ENCODE measurements at places on chromosomes 16 and 17.

DNA sequence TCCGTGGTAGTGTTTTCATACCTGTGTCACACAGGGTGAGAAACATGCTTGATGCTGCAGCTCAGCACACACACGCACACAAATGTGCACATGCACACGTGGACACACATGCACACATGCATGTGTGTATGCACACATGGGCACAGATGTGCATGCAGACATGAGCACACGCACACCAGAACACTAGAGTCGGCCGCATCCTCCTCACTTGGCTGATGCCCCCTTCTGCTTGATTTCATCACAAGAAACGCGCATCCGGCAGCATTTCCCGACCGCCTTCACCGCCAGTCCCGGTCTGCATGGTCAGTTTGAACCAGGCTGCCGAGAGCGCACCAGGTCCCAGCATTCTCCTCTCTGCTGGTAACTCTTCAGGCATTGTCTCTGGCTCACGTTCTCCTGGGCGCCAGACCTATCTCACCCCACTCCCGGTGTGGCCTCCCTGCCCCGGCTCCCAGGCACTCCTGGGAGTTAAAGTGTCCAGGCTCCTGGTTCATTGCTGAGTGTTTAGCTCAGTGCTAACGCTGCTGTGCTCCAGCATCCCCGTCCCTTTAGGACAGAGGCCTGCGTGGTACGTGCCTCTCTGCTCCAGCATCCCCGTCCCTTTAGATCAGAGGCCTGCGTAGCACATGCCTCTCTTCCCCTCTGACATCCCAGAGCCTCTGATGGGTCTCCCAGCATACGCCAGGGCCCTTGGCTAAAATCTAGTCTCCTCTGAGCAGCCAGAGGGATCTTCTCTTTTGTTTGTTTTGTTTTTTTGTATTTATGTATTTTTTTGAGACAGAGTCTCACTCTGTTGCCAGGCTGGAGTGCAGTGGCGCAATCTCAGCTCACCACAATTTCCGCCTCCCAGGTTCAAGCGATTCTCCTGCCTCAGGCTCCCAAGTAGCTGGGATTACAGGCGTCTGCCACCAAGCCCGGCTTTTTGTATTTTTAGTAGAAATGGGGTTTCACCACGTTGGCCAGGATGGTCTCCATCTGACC is 16.0 kb downstream of the BAIAP2 start:
- DNase-seq, result no peak

DNA sequence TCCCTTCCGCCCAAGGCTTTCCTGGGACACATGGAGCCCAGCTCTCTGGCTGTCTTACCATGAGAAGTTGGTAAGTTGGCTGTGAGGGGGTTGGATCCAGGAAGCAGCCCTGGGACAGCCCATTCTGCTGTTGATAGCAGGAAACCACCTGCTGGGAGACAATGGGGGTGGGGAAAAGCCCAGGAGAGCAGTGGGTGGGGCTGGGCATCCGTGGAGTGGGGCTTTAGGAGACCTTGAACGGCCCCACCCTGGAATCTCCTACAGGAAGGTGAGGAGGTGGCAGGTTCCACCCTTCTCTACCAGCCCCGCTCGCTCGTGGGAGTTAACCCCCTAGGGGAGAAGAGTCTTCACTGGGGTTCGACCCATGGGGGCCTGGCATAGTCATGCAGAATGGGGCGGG is 5.8 kb downstream of the TMEM92 start:
- no peak for DNase-seq

- no peak for DNase-seq
Observed at GRCh38 chr16:58013201-58013956, 12.2 kb downstream of the USB1 start.

- no peak for DNase-seq
Observed at GRCh38 chr17:50662632-50663225, 28.0 kb downstream of the ABCC3 start.

DNA sequence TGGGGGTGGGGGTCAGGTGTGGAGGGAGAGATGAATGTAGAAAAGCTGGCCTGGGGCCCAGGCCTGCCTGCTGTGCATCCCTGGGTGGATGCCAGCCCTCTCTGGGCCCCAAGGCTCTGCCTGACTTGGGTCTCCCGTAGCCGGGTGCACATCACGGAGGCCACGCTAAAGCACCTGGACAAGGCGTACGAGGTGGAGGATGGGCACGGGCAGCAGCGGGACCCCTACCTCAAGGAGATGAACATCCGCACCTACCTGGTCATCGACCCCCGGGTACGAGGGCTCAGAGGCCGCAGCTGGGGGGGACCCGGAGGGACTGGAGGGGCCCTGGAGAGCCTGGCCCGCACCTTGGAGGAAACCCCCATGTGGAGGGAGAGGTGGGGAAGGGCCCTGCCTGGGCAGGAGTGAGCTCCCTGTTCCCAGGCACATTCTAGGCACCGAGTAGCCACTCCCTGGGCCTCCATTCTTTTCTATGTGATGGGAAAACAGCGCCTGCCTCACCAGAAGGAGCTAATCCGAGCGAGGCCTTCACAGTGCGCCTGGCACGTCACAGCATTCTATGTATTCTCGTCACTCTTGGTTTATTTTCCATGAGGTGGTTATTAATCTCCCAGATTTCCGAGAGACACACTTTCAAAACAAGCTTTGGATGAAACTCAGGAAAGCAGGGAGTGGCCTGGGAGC is 34.7 kb downstream of the ADCY7 start:
- peak; percentile 69 for DNase-seq

DNA sequence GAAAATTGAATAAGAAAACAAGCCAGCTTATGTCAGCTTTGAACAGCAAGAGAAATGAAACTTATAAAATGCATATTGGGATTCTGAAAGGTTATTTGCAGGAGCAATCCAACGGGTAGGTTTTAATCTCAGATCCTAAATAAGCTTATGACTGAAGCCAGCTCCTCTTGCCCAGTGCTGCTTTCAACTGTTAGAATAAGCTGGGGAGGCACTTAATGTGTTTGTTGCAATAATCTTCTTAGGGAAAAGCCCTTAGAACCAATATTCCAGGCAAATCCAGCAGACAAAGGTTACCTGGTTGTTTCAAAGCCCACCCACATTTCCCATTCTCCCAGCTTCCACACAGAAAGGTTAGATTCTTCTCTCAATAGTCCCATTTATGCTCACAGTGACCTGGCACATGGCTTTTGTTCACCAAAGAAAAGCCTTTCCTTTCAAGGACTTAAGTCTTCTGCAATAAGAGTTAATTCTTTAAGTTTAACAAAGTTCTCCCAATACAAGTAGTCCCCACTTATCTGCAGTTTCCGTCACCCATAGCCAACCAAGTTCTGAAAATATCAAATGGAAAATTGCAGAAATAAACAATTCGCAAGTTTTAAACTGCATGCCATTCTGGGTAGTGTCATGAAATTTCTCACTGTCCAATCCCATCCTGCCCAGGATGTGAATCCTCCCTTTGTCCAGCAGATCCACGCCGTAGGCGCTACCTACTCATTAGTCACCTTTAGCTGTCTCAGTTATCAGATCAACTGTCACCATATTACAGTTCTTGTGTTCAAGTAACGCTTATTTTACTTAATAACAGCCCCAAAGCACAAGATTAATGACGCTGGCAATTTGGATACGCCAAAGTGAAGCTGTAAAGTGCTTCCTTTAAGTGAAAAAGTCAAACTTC is 5.9 kb downstream of the TEX2 start:
- no peak for DNase-seq

- DNase-seq, result no peak
Observed at GRCh38 chr16:25038239-25038954, 23.2 kb upstream of the ARHGAP17 start.

DNA sequence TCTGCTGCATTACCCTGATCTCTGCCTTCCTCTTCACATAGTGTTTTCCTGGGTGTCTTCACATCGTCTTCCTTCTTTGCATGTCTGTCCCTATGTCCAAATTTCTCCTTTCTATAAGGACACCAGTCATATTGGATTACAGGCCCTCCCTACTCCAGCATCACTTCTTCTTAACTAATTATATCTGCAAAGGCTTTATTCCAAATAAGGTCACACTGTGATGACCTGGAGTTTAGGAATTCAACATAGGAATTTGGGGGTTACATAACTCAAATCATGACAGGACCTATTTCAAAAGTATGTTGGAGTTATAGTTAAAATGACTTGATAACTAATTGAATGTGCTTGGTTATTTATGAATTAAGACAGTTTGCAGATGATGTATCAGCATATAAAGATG is 490.5 kb upstream of the ERCC4 start:
- DNase-seq, result peak; percentile 4

DNA sequence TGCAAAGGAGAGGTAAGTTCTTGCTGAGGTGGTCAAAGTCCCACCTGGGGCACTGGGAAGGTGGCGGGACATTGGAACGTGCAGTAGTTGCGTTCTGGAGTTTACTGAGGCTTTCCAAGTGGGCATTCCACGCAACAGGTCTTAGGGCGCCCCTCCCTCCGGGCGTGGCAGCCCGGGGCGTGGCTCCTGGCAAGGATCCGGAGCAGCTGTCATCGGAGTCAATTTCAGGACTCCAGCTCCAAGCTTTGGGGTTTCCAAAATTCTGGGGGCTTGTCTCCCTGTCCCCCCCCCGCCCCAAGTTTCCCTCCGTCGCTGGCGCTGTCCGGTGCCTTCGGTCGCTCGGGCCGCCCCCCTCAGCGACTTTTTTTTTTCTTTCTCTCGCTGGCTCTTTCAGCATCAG is 43.1 kb upstream of the AMZ2 start:
- DNase-seq, result no peak

- peak; percentile 27 for DNase-seq
Observed at GRCh38 chr17:43940630-43941029, 1.6 kb downstream of the PPY start.

GRCh38 chr17:15913826-15914225 is 31.1 kb upstream of the ADORA2B start:
- DNase-seq, result no peak

- DNase-seq, result peak; percentile 85
Observed at GRCh38 chr16:3020604-3021448, 658 bp downstream of the TNFRSF12A start.

GRCh38 chr17:48791128-48792032 is 25.6 kb downstream of the TTLL6 start:
- DNase-seq, result peak; percentile 68

DNA sequence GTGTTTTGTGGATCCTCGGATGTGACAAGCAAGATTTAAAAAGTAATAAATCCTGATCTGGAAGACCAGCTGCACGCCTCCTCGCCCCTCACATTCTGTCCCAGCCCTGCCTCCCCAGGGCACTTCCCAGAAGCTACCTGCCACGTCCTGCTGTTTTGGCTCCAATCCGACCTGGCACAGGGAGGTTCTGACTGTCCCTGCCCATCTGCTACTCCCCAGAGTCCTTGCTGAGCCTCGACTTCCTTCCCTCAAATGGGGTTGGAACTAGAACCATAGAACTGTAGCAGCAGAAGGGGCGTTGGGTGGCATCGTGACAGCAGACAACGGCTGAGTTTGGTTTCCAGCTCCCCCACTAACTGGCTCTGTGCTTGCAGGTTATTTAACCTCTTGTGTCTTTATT is 71.7 kb downstream of the RPH3AL start:
- DNase-seq, result no peak

- DNase-seq, result peak; percentile 37
Observed at GRCh38 chr17:29138184-29138955, 41.8 kb downstream of the MYO18A start.

DNA sequence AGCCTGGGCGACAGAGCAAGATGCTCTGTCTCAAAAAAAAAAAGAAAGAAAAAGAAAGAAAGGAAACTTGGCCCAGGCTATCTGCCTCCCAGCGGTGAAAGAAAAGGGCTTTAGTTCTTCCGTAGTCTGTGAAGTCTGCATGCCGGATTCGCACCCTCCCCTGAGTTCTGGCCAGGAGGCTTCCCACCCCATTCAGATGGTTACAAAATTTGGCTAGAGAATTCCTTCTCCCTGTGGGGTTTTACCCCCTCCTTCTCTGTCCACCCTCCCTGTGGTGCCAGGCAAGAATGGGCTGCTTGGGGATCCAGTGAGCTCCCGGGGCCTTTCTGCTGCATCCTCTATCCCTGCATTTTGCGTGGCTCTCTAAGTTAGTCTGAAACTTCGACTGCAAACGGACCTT is 37.8 kb downstream of the PAFAH1B1 start:
- no peak for DNase-seq

DNA sequence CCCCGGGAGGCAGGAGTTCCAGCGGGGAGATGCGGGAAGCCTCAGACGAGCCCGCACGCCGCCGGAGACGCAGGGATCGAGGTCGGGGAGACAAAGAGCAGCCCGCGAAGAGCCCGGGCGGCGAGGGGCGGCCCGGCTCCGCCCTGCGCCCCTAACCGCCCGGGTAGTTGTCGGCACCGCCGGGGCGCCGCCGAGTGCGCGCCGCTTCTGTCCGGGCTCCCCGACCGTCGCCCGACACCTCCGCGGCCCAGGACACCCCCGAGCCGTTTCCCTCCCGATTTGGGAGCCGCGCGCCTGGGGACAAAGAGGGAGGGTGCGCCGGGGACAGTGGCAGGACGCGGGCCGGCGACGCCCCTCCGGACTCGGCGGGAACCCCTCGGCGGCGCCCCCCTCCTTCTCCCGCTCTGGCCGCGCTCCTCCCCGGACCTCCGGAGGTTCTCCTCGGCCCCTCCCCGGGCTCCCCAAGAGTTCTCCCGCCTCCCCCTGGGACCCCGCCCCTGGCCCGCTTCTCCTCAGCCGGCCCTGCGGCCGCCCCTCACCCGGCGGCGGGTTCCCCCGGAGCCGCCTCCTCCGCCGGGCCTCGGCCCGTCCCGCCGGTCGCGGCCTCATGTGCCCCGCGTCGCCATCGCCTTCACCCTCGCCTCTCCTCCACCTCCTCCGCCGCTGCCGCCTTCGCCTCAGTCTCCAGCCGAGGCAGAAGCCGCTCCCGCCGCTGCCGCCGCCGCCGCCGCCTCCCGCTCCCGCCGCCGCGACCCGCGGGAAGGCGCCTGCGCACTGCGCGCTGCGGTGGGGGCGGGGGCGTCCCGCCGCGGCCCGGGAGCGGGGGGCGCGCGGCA is at the start of gene GJC1:
Gene GJC1, minus strand, starts transcription at position 765 of the 836 bp plus-strand sequence. CDS start 24,470 bp downstream, outside the sequence.
- peak; percentile 55 for DNase-seq

GRCh38 chr17:31489295-31490018 is 98.0 kb downstream of the RAB11FIP4 start:
- DNase-seq, result no peak

GRCh38 chr17:41863074-41863848 is 2.0 kb downstream of the KLHL11 start:
- DNase-seq, result no peak

GRCh38 chr17:53633856-53634255 is 188.9 kb upstream of the KIF2B start:
- DNase-seq, result no peak

- DNase-seq, result peak; percentile 70
Observed at GRCh38 chr16:48385253-48386150, at the start of gene SIAH1. Gene SIAH1 (minus strand): TSS chr16:48385413. CDS start chr16:48362428, 22,985 bp downstream.

- no peak for DNase-seq
Observed at GRCh38 chr17:18933102-18934058, 18.6 kb upstream of the SLC5A10 start.

GRCh38 chr17:80441598-80442322 is 26.8 kb downstream of the ENDOV start:
- DNase-seq, result no peak

DNA sequence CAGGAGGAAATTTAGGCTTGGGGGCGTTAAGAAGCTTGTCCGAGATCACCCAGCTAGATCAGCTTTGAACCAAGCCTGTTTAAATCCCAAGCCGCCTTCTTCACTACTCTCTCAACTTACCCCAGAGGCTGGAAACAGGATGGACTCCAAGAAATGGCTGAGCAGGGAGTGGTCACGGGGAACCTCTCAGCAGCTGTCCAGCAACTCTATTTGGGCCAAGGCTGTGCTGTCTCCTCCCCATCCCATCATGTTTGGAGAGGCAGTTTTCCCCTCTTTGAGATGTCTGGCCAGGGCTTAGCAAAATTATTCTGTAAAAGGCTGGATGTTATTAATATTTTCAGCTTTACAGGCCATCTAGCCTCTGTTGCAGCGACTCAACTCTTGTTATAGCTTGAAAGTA is 305.7 kb downstream of the RBFOX1 start:
- no peak for DNase-seq

- DNase-seq, result peak; percentile 96
Observed at GRCh38 chr17:21214015-21214776, at the start of gene TMEM11. Gene TMEM11 (minus strand): TSS chr17:21214161. CDS start chr17:21214152, 9 bp downstream.
